NT2/D1 (cell line): ENCODE measurements at places on chromosomes 12 and 14.

DNA sequence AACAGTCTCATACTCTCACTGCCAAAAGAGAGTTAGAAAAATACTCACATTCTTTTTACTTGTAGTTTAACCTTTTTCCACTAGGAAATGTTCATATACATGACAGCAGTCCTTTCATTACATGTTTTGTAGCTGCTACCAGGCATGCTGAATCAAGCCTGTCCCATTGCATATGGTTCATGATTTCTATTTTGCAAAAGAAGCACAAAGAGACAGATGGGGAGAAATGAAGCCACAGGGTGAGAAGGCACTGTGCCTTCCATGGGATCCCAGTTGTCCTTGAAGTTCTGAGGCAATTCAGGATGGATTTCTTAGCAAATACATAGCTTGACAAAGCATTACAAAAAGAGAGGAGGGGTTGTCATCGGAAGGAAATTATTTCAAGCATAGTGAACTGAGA, 89.5 kb downstream of the SMOC1 start:
- no peak for DNase-seq

DNA sequence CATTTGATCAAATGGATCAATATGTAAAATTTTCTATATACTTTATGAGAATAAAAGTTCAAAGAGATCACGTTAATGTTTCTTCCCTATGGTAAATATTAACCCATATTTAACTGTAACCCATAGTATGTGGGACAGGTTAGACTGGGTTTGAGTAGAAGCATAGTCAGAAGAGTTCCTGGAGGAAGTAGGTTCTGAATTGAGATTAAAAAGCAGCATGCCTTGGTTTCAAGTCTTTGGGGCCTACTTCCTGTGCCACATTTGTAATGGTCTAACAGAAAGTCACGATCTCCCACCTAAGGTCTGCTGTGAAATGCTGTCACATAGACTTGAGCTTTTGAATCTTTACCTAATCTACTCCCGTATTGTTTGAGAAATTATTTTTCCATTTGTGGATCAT, 63.8 kb downstream of the FIGNL2 start:
- DNase-seq, result no peak

DNA sequence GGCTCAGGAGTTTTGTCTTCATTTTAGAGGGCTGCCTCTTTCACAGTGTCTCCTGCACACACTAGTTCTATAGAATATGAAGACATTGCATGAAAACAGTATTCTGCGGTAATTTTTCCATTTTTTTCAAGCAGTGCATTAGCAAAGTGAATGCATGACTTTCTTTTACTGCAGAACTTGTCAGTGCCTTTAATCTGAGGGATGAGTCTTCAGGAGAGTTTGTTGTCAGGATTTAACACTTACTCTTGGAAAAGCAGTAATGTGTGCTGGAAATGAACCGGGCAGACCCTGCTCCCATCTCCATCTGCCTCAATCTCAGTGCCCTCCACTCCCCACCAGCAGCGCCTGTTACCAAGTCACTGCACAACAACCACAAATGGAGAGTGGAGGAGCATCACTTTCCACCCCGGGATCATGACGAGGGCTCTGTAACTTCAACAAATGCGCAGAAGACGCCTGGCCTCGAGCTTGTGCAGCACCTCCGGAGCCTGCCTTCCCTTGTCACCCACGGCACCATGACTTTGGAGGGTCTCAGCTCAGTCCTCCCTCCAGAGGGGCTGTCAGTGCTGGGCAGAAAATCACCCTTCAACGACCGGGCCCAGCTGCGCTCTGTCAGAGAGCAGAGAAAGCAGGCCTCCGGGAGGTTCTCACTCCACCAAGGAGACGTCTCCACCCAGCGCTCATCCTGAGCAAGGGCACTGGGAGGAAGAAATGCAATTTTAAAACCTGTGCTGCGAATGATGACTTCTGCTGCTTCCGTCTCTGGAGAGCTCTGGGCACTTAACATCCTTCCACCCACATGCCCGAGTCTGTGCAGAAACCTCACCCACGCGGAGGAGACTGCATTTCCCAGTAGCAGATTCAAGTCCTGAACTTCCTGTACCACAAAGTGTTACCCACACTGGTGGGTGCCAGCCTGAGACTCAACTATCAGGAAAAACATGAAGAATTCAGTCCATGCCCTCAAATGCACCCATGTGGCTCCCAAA, 255.7 kb downstream of the ADGRD1 start:
- no peak for DNase-seq

- no peak for DNase-seq
Measured at GRCh38 chr12:40107803-40108620, 2.1 kb upstream of the SLC2A13 start.

GRCh38 chr14:22497671-22498093, 91.3 kb downstream of the DAD1 start:
- DNase-seq, result no peak

- DNase-seq, result no peak
Measured at GRCh38 chr12:12899530-12900380, 8.4 kb downstream of the GPRC5A start.

DNA sequence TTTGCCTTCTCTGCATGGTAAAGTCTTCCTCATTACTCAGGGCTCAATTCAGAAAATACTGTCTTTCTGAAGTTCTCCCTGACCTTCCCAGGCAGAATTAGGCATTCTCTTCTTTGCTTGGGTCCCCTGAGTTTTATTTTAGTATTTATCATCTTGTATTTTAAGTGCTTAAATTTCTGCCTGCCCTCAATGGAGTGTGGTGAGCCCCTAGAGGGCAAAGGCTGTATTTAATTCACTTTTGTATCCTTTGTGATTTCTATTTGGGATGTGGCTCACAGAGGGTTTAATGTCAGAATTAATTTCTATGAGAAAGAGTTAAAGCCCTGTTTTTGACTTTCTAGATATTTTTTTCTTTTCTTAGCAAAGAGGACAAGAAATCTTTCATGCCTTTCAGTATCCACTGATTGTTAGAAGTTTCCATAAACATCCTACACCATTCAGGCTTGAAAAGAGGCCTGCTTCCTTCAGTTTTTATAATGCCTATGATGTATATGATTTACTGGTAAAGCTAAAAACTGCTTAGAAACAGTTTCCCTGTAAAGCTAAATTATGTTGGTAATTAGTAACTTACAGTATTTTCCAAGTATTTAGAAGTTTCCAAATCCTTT, 55.6 kb upstream of the PTPRB start:
- DNase-seq, result peak; percentile 3

GRCh38 chr12:94421868-94422740, 37.6 kb downstream of the CEP83 start:
- DNase-seq, result no peak

DNA sequence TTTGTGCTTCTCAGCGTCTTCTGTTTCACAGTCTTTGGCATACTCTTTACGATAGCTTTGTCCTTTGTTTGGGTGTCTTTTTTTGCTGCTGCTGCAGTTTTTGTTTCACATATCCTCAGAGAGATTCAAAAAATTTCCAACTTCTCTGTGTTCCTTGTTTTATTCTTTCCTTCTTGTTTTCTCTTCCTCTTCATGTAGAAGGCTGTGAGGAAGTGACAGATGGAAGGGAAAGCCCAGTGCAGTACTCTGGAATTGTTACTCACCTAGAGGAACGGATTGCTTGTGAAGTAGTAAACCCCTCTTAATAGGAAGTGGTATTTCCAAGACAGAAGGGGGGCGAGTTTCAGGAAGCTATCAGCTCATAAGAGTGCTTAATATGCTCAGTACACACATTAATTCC, 1.7 kb downstream of the CREBL2 start:
- no peak for DNase-seq

GRCh38 chr12:28023156-28023887, 50.8 kb upstream of the PTHLH start:
- no peak for DNase-seq

DNA sequence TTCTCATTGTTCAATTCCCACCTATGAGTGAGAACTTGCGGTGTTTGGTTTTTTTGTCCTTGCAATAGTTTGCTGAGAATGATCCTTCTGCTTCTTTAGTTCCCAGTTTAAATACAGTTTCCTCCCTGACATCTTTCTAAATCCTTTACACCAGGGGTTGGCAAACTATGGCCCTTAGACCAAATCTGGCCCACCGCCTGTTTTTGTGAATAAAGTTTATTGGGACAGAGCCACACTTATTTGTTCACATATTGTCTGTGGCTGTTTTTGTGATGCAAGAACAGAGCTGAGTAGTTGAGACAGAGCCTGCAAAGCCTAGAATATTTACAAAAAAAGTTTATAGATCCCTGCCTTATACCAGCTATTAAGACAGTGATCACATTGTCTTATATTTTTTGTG, 53.7 kb downstream of the SERPINA10 start:
- no peak for DNase-seq

DNA sequence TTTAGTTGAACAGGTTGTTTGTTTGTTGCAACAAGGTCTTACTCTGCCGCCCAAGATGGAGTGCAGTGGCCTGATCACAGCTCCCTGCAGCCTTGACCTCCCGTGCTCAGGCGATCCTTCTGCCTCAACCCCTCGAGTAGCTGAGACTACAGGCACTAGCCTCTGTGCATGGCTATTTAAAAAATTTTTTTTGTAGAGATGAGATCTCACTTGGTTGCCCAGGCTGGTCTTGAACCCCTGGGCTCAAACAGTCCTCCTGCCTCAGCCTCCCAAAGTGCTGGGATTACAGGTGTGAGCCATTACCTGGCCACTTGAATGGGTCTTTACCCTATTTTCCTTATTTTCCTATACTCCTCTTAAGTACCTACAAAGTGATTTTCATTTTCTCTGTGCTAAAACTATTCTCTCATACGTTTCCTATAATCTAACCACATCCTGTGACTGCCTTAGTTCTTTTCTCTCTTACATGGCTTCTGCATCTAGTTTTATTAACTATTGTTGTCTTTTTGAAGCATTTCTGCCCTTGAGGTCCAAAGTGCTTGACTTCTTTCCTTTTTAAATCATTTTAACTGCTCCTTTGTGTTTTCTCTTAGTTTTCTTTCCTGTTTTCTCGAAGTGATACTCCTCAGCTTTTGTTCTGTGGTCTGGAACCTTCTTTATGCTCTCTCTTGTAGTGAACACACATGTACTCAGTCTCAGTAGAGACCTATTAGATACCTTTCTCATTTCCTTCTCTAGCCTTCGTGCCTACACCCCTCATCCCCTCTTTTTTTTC, 14.1 kb downstream of the GPX2 start:
- no peak for DNase-seq

DNA sequence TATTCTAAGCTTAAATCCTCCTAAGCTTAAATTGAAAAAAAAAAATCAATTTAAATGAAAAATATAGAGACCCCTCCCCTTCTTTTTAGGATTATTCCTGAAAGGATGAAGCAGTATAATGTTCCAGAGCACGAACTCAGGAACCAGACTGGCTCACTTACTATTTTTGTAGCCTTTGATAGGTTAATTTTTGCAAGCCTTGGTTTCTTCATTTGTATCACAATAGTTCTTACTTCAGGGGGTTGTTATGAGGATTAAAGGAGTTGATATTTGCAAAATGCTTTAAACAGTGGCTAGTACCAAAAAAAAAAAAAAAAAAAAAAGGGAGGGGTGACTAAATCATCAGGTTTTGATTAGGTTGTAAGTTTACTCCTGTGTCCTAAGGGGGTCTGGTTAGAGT, 3.1 kb upstream of the RBM25 start:
- no peak for DNase-seq

- no peak for DNase-seq
Measured at GRCh38 chr12:13114251-13115052, 11.0 kb upstream of the GSG1 start.

GRCh38 chr14:68393259-68393658, 399.6 kb downstream of the ZFP36L1 start:
- no peak for DNase-seq

DNA sequence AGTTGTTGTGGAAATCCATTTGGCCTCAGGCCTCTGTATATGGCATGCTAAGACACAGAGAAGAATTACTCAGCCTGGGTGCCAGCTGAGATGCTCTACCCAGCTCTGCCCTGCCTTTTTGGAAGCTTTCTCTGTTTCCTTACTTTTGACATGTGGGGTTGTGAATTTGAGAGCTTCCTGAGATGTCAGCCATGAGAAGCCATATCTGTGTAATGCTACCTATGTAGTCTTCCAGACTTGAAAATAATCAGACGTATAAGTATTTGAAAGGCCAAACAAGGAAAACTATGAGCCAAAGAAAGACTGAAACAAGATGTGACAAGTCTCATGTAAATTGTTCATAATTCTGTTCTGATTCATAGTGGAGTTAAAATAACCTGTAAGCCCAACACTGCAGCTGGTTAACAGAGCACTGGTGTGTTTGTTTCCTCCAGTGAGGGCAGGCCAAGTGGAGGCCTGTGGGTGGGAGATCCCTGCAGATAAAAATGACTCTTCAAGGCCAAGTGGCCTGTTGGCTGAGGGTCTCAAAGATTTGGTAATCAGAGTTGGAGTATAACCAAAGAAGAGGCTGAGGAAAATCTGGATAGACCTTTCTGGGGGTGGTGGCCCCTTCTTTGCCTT, 94.0 kb downstream of the TMX1 start:
- no peak for DNase-seq

DNA sequence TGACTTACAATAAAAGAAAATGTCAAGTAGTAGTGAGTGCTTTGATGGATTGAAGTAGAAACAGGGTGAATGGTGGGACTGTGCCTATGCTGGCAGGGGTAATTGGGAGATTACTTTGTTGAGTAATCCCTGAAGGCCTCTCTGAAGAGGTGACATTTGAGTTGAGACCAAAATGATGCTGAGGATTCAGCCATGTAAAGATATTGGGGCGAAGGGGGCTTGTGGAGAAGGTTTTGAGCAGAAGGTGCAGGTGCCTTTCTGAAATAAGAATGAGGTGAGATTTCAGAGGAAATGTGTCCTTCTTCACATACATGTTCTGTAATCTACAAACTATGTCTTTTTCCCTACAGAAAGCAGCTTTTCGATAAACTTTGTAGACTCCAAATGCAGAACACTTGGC, 8.0 kb downstream of the GNG2 start:
- DNase-seq, result no peak

DNA sequence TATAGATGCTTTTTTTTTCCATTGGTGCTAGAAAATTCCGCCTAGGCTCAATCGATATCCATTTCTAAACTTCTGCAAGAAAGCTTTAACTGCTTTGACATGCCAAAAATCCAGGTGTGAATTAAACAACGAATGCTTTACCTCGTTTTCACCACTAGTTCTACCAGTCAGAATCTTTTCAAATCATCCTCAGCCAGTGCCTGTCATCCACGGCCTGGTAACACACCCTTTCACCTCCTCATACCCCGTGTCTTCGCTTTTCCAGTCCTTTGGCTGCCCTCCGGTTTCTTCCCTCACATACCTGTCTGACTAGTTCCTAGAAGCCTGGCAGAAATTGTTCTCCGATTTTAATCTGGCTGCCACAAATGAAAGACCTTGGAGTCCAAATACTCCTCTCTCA, 1.4 kb upstream of the PHC1 start:
- DNase-seq, result peak; percentile 85

- no peak for DNase-seq
Measured at GRCh38 chr14:53456931-53457330, 303.8 kb upstream of the DDHD1 start.

- DNase-seq, result no peak
Measured at GRCh38 chr12:108410689-108411088, 71.6 kb upstream of the CMKLR1 start.
